NCI-H2107 (cell line): ENCODE measurements at places on chromosomes 6 and 20.

DNA sequence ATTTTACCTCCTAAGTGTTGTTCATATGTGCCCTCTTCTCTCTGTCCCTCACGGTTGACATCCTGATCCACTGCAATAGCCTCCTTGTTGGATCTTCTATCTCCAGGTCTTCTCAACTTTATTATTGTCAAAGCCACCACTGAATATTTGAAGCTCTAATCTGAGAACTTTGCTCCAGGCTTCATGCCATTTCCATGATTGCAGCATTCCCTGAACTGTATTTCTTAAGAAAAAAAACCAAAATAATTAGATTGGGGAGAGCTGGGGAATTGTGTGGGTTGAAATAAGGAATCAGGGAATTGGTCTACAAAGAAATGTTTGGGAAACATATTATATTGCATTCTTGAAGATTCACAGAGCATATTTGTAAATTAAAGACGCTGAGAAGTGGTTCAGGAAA, 2.5 kb upstream of the STX7 start:
- no peak for DNase-seq

- no peak for DNase-seq
These were observed 169.4 kb downstream of the TAF4 start for GRCh38 chr20:61896058-61896961.

GRCh38 chr6:31829633-31830283, 2.2 kb downstream of the HSPA1B start:
- no peak for DNase-seq

- DNase-seq: no peak
These were observed 92.3 kb downstream of the RFPL4B start for GRCh38 chr6:112439432-112439831.
